ENCODE measurements at places on chromosomes 3 and 15.

GRCh38 chr15:78854833-78855372 is 17.8 kb upstream of the MORF4L1 start:
- no peak for DNase-seq

DNA sequence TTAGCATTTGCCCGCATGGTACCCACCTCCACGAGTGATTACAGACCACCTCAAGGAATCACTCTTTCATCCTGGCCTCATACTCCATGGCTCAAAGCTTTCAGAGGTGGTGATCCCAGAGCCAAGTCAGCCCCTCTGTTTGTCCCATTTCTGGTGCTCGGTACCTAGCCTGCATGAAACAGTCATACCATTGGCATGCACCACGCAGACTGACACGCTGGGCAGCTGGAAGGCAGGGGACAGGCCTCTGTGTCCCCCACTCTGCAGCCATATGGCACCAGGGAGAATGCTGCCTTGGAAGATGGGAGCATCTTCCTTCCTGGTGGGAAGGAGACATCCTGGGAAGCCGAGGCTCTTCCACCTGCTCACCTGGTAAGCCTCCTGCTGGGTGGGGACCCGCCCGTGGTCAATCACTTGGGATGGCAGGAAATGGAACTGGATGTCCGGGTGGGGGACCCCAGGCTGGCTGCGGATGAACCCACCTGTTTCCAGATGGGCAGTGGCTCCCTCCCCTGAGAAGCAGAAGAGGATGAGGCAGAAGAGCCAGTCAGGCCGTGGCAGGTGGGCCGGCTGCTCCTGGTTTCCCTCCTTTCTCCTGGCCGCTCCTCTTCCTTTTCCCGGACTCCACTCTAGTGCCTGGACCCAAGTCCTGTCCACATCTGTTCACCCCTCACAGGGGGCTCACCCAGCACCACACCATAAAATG is 26.9 kb downstream of the CHDH start:
- DNase-seq: no peak

DNA sequence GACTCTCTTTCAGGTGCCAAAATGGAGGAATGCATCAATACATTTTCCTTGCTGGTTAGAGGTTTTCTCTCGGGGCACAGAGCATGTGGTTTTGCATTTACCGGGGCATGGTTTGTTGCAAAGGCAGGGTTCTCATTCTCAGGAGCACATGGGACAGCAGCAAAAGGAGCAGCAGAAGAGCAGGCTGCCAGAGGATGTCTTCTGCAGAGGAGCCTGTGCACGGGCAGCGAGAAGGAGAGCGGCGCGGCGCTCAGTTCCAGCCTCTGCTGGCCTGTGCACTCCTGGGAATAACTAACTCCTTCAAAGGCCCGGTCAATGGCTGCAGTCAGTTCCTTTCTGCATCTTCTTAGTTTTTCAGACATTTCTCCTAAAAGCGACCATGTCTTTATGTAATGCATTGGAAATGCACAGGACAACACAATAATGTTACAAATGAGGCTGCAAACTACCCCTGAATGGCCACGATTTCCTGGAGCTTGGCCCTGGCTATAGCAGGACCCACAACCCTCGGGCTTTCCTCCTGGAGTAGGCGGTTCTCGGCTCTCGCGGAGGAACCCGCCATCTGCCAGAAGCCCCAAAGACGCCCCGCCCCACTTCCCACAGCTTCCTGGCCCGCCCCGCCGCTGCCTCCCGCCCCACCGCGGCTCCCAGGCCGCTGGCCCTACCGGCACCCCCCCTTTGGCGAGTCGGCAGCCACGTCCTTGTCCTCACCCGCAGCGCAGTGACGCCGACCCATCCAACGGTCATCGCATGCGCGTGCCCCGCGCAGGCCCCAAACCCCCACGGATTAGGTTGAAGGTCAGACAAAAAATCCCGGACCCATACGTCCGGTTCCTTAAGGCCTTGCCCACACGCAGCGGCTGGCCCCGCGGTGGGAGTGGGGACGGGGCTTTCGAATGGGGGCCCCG is at the start of gene C3orf62:
Gene C3orf62, minus strand, starts transcription at position 758 of the 908 bp plus-strand sequence. Its CDS starts 360 bp downstream, at position 398.
- peak; percentile 41 for DNase-seq

DNA sequence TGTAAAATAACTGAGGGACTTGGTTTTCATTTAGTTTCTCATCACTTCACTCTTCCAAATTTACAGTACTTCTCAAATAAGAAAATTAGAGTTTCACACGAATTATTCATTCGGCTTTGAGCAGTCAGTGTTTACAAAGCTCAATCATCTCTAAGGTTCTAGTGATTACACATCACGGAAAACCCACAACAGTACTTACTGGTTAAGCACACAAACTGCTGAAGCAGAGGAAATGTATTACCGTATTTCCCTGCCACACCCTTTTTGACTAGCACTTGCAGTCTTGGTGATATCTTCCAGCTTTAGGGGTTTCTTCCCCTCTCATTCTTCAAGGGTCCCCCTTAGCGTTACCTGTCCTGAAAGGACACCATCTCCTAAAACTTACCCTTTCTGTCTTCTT is 164.8 kb upstream of the CDIN1 start:
- DNase-seq: no peak

- DNase-seq: no peak
Observed at GRCh38 chr3:178826435-178827123, 245.0 kb downstream of the ZMAT3 start.

GRCh38 chr3:71759401-71759800 is 5.7 kb downstream of the GPR27 start:
- no peak for DNase-seq

DNA sequence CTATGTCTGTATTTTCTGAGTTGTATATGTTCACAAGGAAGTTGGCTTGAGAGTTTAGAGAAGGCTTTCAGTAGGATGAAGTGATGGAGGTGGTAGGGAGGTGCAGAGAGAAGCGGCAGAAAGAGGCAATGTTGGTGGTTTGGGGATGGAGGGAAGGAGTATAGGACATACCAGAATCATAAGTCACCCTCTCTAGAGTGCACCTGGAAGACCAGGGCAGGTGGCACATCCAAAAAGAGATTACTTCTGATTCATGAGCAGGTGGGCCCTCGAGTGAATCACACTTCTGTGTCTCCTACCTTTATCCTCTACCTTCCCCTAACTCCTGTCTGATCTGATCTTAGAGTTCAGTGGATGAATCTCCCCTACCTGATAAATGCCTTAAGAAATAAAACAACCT is 41.8 kb upstream of the MRPL3 start:
- no peak for DNase-seq

GRCh38 chr15:67521029-67521782 is at the start of gene C15orf61:
C15orf61 (plus strand) TSS chr15:67521131; CDS start chr15:67521249, 118 bp downstream.
- peak; percentile 56 for DNase-seq

DNA sequence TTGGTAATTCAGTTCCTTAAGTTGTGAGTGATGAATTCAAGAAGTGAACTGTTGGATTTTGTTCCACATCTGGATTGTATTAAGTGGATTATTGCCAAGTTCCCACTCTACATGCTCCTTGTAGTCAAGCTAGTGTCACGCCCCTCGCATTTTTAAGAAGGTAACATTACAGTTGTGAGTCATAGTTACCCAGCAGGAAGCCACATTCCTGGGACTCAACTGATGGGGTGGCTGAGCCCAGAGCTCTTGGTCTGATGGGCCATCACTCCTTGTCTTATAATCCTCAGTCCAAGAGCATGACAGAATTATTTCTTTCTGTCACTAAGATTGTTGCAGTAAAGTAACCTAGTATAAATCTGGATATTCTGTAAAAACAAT is 102.7 kb downstream of the PTPRG start:
- no peak for DNase-seq

DNA sequence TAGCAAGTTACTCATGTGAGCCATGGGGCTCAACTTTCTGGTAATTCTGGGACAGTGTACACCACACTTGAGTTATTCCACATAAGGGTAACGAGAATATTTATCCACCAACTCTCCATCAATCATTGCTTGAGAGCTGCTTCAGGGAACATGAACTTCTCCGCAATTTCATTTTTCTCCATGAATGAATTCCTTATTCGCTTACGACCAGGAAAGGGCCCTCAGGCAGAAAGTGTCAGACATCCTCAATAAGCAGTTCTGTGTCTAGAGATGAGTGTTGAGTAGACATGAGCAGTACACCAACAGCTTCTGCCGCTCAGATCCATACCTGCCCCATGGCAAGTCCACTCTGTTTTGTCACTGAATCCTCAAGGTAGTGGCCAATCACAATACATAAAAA is 24.8 kb upstream of the IQCF2 start:
- DNase-seq: no peak

- DNase-seq: no peak
Observed at GRCh38 chr3:15361494-15362214, 29.3 kb upstream of the SH3BP5 start.
